ENCODE measurements at places on chromosomes 11 and 22.

DNA sequence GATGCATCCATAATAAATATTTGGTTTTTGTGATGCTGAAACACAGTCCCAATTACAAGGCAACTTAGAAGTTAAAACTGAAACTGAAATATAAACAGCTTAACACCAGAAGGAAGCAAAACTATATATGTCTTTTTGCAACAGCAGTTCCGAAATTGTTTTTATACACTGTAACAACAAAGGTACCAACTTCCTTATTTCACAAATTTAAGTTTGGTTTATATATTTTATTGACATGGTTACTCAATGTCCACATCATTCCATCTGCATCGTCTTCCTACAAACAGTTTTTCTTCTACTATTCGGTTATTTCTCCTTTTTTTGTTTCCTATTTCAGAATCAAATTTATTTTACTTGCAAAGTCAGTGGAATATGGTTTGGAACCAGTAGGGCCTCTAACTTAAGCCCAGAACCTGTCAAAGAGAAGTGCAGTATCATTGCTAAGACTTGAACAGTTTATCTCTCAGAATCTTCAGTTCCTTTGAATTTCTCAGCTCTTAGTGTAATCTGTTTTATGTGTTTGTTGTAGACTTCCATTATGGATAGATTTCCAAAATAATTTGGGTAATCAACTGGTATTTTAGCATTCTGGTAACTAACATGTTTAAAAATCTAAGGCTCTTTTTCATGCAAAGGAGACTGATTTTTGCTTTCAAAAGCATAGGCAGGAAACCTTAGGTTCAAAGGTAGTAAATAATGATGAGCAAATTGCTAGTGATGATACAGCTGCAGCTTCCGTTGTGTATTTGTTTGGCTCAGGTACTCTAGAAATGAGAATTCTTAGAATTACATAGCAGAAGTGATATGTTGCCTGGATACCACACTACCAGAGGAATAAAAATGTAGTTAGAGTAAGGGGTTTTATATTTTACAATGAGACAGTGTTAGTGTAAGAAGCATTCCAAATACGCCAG, 8.2 kb upstream of the HSPA8 start:
- no peak for DNase-seq

- DNase-seq: no peak
Observed at GRCh38 chr11:35629511-35629910, 11.3 kb downstream of the FJX1 start.

GRCh38 chr11:26150031-26150430, 181.9 kb upstream of the ANO3 start:
- no peak for DNase-seq

DNA sequence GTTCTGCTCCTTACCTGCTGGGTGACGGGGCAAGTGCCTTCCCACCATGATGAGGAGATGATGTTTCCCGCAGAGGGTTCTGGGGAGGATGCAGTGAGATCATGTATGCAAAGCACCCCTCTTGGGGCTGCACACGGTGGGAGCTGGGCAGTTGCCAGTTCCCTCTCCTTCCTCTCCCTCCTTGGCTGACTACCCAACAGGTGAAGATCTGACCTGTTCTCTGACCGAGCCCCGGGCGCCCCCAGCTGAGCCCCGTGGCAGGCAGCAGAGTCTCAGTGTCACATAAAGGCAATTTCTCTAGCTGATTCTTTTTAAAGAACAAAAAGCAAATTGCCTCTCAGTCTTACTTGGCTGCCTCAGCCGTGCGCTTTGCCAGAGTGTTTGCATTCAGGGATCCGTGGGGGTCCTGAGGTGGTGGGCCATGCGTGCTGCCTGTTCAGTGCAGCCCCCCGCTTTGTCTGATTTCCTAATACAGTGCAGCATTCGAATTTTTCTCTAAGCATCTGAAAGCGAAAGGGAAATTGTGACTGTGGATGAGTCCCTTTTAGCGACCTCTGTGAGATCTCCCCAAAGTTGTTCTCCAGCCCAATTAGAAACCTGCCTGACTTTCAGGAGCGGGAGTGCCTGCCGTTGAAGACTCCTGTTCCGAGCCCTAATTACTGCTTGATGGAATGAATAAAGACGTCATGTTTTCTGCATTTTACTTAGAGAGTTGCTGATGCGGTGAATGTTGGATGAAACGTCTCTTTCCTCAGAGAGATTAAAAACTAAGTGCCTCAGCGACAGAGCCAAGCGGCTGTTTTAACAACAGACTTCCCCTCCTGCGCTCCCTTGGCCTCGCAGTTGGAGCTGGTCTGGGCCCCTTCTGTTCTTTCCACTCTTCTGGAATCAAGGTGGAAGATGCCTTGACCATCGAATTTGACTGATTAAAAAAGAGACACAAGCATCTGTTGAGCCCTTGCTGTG, 86.0 kb downstream of the GRIK4 start:
- DNase-seq: no peak

- DNase-seq: no peak
Observed at GRCh38 chr22:35552196-35552842, 11.7 kb downstream of the RASD2 start.

DNA sequence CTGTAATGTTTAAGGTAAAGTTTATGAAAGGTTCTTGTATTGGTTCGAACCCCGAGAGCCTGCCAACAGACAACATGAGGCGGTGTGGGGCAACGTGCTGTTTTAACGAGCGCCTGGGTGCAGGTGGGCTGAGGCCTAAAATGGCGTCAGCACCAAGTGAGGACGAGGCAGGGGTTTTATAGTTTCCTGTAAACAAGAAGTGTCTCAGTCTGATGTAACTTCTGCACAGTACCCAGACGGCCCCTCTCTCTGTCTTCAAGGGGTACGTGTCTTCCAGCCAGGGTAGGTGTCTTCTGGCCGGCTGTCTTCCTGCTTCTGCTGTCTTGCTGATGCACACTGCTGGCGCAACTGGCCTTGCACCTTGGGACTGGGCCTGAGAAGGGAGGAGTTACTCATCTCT, 2.7 kb downstream of the PPFIBP2 start:
- no peak for DNase-seq

DNA sequence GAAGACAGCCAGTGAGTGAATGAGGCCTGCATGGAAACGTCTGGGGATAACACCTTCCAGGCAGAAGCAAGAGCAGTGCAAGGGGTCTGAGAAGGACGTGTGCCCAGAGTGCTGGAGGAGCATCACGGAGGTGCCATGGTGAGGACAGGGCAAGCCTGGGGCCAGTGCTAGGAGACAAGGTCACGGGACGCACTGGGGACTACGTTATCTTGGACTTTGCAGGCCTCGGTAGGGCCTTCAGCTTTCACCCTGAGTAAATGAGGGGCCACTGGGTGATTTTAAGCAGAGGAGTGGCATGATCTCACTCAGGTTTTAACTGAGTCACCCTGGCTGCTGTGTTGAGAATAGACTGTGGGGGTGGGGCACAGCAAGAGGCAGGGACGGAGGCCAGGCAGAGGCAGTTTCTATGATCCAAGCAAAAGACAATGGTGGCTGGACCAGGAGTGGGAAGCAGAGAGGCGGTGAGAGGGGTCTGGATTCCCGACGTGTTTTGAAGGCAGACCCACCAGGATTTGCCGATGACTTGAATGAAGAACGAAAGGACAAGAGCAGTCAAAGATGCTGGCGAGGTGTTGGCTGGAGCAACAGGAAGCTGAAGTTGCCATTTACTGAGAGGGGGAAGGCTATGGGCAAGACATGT, 102.7 kb upstream of the PARVA start:
- no peak for DNase-seq

- DNase-seq: no peak
Observed at GRCh38 chr11:16080688-16081381, 275.5 kb downstream of the SOX6 start.

All from astrocyte of the cerebellum (primary cell).